ENCODE measurements at places on chromosomes 16 and 17.

- DNase-seq: no peak
Measured at GRCh38 chr16:88817785-88818574, 6.3 kb upstream of the APRT start.

DNA sequence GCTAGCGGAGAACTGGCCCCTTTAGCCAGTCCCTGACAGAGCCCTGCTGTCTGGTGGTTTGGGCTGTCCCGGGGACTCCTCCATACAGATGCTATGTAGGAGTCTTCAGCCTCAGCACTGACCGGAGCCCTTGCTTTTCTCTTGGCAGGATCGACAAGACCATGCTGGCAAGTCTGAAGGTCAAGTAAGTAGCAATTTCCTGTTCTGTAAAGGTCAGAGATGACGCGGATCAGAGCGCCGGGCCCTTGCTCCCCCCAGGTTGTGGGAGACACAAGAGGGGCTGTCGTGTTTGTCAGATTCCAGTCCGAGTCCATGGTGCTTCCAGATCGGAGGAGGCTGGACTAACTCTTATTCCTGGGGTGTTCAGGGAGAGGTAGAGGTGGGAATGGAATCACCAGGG, 4.1 kb downstream of the RAP1GAP2 start:
- no peak for DNase-seq

DNA sequence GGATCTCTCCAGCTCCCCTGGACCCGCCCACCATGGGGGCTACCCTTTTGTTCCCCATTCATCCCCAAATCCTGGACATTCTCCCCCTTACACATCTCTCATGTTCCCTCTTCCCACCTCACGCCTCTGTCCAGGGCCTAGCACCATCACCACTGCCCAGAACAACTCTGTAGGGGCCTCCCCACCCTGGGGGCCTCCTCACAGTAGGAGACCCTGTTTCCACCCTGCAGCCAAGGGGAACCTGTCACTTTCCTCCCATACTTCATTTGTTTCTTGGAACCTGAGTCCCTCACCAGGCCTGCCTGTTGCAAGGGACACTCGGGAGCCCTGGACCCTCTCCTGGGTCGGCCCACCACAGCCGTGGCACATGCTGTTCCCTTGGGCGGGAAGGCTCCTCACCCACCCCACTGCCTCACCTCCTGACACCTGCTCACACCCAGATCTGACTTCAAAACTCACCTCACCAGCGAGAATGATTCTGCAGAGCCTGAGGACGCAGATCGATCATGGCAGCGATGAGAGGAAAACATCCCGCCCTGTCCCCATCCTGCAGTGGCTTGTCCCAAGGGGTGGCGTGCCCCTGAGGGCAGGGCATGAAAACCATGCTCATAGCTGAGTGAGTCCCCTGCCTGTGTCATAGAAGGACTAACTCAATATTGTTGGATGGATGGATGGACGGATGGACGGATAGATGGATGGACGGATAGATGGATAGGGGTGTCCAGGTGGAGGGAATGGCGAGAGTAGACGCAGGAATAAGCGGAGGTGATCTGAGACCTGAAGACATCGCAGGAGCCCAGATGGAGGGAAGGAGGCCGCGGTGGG, 6.8 kb upstream of the RASD1 start:
- DNase-seq: no peak

DNA sequence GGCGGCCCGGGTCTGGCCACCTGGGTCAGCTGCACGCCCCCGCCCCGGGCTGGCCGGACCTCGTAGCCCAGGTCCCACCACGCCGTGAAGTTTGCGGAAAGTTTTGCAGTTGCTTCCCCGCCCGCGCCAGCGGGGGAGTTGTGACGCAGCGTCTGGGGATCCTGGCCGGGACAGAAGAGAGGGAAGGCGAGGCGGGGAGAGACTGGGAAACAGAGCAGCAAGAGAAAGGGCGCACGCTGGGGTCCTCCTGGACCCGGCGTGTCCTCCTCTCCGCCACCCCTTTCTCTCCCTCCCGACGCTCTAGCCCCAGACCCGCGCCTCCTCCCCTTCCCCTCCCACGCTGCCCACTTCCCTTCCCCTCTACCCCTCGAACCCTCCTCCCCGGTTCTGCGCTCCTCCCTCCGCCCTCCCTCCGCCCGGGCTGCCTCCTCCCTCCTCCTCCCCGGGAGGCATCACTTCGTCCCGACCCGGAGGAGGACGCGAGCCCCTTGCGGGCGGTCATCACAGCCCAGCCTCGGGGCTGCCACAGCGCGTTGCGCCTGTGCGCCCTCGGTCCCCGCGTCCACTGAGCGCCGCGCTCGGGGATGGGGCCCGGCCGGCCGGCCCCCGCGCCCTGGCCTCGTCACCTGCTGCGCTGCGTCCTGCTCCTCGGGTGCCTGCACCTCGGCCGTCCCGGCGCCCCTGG, at the start of gene MRC2:
Gene MRC2 (plus strand): TSS at position 452 of the 685 bp plus-strand sequence. CDS start 133 bp downstream, at position 585.
- peak; percentile 33 for DNase-seq

DNA sequence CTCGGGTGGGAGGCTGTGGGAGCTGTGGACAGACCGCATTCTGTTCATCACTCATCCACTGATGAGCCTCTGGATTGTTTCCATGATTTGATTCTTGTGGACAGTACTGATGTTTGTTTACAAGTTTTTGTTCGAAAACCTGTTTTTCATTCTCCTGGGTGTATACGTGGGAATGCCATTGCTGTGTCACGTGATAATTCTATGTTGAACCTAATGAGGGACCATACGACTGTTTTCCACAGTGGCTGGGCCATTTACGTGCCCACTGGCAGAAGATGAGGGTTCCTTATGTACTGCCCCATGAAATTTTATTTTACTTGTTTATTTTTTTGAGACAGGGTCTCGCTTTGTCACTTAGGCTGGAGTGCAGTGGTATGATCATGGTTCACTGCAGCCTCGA, 2.6 kb upstream of the ALG1 start:
- no peak for DNase-seq

DNA sequence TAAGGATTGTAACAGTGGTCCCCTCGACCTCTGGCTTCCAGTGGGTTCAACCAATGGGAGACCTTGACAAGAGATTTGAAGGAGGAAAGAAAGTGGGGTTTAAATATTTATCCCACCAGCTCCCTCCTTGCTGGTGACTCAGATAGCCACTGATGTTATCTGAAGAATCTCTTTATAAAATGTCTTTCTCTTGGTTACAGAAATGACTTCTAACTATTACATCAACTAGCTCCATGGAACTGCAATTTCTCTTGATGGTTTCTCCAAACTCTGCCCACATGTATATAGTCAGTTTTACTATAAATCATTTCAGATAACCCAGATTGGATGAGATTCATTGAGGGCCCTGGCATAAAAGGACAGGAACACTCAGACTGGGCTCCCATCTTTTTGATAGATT, 920.2 kb upstream of the SOX9 start:
- DNase-seq: no peak

- DNase-seq: no peak
Measured at GRCh38 chr17:17445925-17446665, 30.7 kb upstream of the MED9 start.

DNA sequence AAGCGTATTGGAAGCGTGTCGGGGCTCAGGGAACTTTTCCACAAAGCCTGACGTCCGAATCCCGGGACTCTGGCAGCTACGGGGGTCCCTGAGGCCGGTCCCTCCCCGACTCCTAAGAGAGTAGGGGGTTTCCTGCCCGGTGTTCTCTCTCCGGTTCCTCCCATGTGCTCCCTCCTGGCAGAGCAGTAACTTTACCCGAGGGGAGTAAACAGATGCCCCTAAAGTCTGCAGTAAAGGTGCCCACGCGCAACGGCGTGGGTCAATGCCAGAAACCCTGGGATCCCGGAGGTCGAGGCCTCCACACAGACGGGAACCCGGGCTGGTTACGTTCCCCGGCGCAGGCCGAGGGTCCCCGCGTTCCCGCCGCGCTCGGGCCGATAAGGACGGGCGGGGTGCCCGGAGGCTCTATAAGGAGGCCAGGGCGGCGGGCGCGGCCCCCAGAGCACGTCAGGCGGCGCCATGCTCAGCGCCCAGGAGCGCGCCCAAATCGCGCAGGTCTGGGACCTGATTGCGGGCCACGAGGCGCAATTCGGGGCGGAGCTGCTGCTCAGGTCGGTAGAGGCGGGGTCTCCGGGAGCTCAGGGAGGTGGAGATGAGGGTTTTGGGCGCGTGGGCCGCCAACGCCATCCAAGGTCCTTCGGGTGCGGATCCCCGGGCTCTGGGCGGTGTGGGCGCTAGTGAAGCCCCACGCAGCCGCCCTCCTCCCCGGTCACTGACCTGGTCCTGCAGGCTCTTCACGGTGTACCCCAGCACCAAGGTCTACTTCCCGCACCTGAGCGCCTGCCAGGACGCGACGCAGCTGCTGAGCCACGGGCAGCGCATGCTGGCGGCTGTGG, at the start of gene HBM:
Gene HBM (plus strand): TSS at position 440 of the 836 bp plus-strand sequence. CDS start 20 bp downstream, at position 460.
- DNase-seq: no peak

GRCh38 chr17:54608634-54609155, 292.0 kb upstream of the TOM1L1 start:
- no peak for DNase-seq

- DNase-seq: no peak
Measured at GRCh38 chr17:12342161-12342560, 321.5 kb downstream of the MAP2K4 start.

DNA sequence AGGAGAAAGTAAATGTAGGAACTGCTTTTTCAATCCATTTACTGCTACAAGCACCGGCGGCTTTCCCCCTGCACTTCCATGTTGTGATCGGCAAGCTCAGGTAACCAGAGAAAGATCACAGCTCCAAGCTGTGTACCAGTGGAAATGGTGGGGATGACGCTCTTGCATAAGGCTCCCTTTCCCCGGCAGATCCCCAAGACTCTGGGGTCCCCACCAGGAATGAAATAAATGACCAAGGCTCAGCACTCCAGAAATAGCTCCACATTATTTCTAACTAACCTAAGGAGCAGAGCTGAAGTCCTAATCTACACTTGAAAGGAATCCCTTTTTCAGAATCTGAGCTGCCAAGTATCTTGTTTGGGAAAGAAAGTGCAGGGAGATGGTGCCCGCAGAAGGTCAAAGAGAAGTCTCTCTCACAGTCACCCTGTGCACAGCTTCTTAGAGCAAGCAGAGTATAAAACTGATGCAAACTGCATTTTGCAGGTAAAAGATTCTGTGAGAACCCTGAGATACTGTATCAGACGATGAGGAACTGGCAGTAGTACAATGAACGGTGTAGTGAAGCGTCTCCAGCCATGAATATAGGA, 11.1 kb downstream of the GRB2 start:
- DNase-seq: no peak

- no peak for DNase-seq
Measured at GRCh38 chr17:67433248-67433924, 56.3 kb downstream of the PITPNC1 start.

GRCh38 chr17:12358477-12358876, 307.2 kb upstream of the MYOCD start:
- no peak for DNase-seq

GRCh38 chr17:72813481-72813880, 279.0 kb downstream of the SLC39A11 start:
- DNase-seq: no peak

DNA sequence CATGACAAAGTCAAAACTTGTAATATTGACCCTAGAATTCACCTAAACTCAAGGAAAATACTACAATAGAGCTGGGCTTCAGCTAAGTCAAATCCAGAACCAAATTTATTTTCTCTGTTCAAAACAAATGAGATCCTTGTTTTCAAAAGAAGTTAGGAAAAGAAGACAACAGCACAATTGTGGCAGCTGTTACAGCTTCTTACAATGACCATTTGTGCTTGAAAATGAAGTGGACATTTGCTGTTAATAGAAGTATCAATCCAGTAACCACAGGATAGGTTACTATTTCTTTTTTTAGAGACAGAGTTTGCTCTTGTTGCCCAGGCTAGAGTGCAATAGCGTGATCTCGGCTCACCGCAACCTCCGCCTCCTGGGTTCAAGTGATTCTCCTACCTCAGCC, 44.4 kb downstream of the APPBP2 start:
- no peak for DNase-seq

- peak; percentile 70 for DNase-seq
Measured at GRCh38 chr17:19303367-19303776, 59.2 kb downstream of the B9D1 start.

DNA sequence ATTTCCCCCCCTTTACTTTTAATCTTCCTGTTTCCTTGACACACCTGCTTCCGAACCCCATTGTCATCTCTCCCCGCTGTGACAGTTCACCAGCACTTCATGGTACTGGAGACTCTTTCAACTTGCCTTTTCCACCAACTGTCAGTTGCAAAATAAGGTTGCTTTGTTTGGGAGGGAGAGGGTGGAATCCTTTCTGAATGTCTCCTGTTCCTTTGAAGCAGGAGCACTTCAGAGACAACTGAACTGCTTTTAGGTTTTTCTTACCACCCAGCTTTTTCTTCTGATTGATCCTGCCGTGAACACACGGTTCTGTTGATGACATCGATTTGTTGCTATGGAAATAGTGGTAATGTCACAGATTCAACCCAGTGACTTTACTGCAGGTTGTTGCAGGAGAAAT, 42.0 kb downstream of the RPA1 start:
- DNase-seq: no peak

- DNase-seq: peak; percentile 46
Measured at GRCh38 chr17:65532101-65532890, 29.2 kb downstream of the AXIN2 start.

- DNase-seq: no peak
Measured at GRCh38 chr17:539766-540165, 174.9 kb downstream of the VPS53 start.

DNA sequence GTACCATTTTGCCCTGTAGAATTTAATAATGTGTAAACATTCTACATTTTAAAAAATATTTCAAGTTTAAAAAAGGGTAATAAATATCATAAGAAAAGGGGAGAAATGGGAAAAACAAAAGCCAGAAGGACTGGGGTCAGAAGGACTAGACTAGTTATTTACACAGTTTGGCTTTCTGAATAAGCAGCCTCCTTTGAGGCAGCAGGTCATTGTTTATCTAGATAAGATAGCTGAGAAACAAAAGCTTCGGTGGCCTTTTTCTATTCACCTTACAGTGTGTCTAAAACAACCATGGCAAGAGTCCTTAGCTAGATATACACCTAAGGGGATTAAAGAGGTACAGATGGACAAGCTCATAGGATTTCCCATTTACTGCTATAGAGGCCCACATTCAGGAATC, 396.5 kb upstream of the PMFBP1 start:
- no peak for DNase-seq

DNA sequence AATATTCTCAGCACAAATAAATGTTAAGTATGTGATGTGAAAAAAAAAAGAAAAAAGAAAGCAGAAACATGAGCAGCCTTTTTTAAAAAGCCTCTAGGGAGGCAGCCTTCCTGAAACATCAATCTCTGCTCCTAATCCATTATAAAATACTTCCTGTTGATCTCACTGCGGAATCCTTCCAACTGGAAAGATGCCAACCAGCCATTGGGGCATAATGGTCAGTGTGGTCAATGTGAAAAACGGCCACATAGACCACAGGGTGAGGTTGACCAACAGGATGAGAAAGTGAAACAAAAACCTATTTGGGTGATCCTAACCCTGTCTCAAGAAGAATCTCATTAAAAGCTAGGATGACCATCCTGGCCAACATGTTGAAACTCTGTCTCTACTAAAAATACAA, 26.1 kb upstream of the ABCA8 start:
- no peak for DNase-seq
